ENCODE measurements at places on chromosomes 5 and 9.

DNA sequence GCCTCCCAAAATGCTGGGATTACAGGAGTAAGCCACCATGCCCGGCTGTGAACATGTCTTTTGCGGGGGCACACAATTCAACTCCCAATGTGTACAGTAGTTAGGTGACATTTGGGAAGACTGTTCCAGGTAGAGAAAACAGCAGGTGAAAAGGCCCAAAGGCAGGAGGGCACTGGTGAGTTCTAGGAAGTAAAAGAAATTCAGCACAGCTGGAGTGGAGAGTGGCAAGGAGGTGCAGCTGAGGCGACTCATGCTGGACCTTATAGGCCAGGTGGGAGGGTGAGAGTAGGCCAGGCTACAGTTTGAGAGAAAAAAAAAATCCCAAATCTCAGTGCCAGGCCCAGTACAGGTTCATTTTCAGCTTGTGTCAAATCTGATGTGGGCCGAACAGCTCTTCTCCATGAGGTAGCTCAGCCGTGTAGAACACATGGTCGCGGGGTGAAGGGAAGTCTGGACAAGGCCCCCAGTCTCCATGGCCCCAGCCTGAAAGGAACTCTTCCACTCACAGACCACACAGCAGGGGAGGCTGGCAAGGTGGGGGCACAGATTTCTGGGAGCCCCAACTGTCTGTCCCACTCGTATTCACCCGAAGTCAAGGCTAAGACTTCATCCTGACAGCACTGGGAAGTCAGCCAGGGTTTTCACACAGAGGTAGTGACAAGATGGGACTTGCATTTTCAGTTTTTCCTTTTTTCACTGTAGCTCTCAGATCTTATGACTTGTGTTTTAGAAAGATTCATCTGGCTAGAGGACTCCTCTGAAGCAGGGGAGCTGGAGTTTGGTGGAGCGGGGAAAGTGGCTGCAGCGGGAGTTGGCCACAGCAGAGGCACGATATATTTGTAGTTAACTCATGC lies 4.5 kb upstream of the HNRNPAB start:
- DNase-seq = no peak

- no peak for DNase-seq
Observed at GRCh38 chr9:75950998-75951397, 60.5 kb downstream of the PCSK5 start.

DNA sequence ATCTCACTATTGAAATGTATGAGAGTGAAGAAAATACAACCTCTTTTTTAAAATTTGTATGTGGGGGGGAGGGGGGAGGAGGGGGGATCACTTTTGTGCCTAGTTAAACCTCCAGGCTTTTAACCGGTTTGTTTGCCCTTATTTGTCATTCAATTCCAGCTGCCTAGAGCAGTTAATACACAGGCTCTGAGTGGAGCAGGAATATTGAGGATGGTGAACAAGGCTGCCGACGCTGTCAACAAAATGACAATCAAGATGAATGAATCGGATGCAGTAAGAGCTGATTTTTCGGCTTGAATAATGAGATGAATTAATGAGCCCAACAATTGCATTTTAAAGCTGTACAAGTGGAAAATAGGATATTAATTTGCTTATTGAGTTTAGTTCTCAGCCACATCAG lies 28.7 kb upstream of the SNX24 start:
- no peak for DNase-seq

DNA sequence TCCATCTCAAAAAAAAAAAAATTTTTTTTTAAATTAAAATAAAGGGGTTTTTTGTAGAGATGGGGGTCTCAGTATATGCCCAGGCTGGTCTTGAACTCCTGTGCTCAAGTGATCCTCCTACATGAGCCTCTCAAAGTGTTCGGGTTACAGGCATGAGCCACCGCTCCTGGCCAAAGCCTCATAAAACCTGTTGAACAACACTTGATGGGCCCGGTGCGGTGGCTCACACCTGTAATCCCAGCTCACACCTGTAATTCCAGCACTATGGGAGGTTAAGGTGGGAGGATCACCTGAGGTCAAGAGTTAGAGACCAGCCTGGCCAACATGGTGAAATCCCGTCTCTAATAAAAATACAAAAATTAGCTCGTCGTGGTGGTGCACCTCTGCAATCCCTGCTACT lies 7.7 kb upstream of the NPM1 start:
- no peak for DNase-seq

DNA sequence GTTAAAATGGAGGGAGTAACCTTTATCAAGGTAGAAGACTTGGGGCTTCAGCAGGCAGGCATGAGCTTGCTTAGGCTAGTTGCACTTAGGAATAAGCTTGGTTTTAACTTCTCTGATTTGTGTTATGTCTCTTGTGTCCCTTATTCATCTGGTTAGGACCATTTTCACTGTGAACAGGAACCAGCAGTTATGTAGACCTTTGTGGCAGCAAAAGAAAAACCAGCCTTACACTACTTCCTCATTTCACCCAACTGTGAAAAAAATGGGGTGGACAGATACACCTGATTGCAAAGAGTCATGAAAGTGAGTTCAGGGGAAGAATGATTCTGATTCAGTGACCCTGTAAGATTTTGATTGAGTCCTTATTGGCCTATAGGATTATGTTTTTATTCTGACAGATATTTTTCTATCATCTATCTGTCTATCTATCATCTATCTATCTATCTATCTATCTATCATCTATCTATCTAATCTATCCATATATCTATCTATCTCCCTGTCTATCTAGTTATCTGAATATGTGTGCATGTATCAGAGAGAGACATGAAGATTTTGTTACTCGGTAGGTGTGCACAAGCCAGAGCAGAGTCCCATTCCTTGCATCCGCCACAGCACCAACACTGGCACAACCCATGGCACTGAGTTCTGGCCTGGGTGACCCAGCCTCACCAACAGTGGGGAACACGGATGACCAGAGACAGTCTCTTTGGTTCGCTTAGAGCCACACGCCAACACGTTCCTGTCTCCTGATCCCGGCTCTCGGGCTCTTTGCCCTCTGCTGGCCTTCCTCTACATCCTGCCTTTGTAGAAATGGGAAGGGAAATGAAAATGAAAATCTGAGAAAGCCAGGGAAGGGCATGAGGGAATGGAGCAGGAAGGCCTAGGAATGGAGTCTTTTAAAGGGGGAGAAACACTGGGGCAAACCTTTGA lies 1.3 kb upstream of the ZNF366 start:
- DNase-seq = no peak

DNA sequence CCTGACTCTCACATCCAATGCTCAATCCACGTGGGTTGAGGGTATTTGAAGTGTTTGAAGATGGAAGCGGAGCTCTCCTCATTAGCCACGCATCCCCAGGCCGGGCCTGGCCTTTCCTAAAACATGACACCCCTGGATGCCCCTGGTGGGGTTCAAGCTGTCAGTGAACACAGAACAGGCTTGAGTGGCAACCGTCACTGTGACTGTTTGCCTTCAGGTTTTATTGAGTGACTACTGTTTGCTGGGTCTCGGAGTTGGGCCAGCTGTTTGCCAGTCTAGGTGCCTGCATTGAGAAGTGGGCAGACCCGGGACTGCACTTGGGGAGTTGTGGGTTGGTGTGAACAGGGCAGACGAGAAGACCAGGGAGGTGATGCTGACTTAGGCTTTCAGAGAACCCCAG lies 7.8 kb upstream of the OLFM1 start:
- no peak for DNase-seq

DNA sequence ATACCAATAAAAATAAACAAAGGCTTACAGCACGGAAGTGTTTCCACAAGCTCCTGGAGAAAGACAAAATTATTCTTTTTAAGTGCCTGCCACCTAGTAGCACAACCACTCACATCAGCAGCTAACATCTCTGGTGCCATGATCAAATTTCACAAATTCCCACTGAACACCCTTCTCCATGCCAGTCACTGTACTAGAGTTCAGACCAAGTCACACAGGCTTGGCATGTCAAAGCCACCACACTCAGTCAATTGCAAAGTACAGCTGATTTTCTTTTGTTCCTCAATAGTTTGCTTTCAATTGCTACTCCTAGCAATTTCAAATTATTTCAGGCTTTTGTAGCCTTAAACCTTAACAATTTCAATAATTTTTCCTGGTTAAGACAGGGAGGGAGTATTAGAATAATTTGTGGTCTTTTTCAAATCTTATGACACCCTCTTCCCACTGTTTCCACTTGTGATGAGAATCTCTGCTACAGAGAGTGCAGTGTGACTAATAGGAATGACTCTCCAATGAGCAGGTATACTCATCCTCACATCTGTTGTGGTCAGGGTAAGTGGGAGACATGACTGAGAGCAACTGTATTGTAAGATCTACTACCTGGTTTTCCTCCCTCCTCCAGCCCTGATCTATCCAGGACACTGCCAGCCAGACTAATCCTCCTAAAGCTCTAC lies 46.2 kb downstream of the RNF145 start:
- no peak for DNase-seq

DNA sequence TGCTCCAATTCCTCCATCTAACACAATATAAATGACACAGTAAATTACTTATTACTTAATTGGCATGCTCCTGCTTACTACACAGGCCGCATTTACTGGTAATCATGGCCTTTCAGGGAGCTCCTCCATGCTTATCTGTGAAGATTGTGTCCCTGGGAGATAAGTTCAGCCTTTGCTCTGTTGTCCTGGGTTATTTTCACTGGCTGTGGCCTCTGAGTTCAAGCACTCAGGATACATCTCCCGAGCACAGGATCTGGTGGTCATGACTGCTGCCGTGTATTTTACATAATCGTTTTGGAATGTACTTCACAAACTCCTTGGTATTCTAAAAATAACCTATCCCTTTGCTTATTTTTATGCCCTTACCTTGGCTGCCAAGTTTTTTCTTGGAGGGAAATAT lies 215.7 kb downstream of the ICE1 start:
- no peak for DNase-seq

GRCh38 chr9:134945509-134946275 lies 28.0 kb upstream of the FCN1 start:
- no peak for DNase-seq

GRCh38 chr5:132420706-132421272 lies 51.3 kb downstream of the SLC22A5 start:
- DNase-seq = no peak

DNA sequence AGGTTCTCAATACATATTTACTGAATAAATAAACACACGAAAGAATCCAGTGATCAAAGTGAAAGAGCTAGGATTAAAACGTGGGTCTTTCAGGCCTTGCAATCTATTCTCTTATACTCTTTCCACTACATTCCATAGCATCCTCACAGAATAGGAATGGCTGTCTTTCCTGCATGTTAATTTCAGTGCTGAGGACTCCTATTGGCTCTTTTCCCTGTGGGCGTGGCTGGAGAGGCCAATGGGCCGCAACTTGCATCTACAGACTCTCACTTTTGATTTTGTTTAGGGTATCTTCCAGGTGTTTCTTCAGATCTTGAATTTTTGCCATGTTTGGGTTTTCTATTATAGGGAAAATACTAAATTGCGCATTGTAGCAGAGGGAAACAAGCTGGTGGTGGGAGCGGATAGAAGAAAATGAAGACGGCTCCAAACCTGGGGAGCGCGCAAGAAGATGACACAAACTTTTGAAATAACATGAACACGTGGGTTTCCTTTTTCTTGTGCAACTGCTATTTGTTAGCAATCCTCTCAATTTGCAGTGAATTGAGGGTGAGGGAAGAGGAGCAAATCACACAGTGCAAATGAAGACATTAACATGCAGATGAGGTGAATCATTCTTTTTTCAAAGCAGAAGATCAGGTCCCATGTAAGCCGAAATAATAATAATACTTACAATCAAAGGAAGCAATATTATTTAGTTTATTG lies 93.9 kb downstream of the GCNT1 start:
- DNase-seq = no peak

GRCh38 chr9:114394523-114395333 lies 6.9 kb upstream of the AKNA start:
- no peak for DNase-seq

DNA sequence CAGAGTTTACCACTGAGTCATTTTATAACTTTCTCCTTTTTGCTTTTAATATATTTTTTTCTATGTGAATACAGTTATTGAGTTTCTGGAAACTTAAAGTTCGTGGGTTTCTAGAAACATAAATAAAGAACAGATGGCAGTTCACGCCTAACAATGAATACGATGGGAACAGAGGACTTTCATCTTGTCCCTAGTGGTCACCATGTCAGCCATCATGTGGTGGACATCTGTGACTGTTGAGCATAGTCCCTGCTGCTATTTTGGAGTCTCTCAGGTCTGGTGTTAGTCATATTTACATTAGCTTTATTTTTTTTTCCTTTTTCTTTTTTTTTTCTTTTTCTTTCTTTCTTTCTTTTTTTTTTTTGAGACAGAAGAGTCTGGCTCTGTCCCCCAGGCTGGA lies 85.3 kb downstream of the XRCC4 start:
- DNase-seq = no peak

- DNase-seq = no peak
Observed at GRCh38 chr5:58450018-58450417, 9.9 kb downstream of the PLK2 start.

DNA sequence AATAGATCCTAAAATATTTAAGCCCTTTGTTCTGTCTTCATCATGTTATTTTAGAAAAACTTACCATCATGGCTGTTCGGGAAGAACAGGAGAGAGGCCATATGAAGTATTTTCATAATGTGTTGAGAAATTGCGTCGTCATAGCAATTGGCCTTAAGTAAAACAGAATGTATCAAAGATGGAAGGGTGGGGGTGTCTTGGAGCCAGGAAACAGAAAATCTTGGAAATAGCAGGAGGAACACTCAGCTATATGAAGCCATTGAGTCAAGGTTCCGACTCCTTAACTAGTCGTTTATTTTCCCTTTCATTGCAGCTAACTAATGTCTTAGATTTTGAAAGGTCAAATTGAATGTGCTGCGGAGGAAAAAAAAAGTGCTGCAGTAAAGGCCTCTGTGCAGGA lies 1.3 kb downstream of the SPTAN1 start:
- DNase-seq = no peak

DNA sequence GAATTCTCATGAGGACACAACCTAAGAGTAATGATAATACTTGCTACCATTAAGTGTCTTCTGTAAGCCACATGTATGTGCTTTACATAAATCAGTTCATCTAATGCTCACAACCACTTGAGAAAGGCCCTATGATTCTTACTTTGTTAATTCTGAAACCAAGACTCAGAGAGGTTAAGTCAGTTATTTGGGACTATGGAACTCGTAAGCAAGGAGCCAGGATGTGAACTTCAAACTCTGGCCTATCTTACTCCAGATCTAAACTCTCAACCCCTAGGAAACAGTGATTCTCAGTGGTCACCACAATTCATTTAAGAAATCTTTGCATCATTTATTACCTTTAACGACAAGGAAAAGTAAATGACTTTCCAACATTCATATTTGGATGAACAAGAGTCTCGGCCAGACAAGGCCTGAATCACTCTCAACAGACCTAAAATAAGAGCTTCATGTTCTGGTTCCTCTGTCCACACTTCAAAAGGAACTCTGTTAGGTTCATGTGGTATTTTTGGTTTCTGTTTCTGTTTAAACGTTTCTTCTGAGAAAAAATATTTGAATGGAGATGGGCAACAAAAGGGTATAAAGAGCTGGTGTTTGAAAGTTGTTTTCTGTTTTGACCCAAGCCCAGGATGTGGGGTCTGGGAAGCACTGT lies 104.8 kb downstream of the LPAR1 start:
- DNase-seq = no peak

- DNase-seq = no peak
Observed at GRCh38 chr9:69250681-69251080, 74.3 kb upstream of the ENTREP1 start.
